ENCODE measurements at places on chromosomes 5 and 9.
A peak's percentile ranks its signal among the peaks of the same experiment; 100 is the strongest.

DNA sequence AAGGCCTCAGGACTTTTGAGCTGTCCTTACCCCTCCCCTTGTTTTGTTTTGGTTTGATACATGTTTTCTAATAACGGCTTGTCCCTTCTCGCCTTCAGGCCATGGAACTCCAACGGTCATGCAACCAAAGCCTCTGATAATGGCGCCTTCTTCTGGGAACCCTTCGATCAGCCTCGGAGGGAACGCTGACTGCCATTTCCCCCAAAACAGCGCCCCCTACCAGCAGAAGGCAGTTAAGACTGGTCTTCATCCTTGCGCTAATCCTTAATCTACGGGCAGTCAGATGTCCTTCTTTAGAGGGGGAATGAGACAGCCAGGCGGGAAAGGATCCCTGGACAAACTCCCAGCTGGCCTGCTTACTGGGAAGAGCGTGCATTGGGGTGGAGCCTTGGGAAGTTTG, 276.6 kb downstream of the ICE1 start:
- peak; percentile 75 for DNase-seq

DNA sequence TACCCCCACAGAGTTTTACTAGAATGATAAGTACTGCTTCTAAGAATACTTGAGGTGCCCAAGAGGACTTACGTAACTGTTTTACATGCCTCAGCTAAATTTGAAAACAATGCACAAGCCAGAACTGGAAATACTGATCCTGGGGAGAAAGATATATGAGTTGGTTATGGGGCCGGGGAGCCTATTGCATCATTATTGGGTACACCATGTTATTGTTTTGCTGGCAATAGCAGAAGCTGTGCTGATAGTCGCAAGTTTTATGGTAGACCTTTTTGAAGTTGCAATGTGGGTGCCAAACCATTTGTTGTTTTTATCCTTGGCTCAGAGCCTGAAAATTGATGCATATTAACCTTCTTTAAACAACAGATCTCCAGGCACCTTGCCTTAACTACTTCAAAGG, 108.4 kb upstream of the DHFR start:
- DNase-seq, result no peak

DNA sequence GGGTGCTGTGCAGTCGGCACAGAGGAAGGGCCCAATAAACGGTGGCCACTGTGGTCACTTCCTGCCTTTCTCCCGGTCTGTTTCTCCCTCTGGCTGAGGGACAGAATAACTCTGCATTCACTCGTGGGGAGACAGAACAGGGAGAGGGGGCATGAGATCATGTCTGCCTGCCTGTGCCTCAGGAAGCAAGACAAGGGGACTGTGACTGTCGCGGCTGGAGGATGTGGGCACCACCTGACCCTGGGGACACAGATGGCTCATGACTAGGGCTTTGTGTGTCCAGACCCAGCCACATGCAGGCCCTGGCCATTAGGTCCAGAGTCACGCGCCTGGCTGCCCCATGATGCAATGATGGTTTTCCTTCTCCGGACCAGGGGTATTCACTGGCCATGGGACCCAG, 5.8 kb downstream of the TRUB2 start:
- DNase-seq, result no peak

DNA sequence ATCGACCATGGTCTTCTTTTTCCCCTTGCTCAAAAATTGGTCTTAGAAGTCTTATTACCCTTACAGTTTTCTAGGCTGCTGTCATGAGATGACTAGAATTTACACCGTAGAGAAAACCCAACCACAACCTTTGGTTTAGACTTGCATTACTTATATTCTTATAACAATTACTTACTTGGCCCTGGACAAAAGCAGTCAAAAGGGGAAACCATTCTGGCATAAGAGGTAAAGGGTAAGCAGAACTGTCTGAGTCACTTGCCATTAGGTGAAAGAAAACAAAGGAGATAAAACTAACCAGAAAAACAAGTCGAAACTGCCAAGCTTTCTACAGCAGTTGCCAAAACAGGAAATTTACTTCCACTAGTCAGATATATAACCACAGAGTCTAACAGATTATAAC, 17.9 kb downstream of the TMEM245 start:
- DNase-seq, result no peak
